Activated T-helper 1 cell treated with anti-CD3 and anti-CD28 coated beads, Interleukin-12 subunit alpha, Interleukin-12 subunit beta, Interleukin-2, Interleukin-4 antibody, amounts not matched to agents 30 ng/mL and 10 ng/mL and 1 ng/mL, durations not matched to agents 14 hours and 24 hours and 36 hours (primary cell): ENCODE measurements at places on chromosomes 3 and 15.

DNA sequence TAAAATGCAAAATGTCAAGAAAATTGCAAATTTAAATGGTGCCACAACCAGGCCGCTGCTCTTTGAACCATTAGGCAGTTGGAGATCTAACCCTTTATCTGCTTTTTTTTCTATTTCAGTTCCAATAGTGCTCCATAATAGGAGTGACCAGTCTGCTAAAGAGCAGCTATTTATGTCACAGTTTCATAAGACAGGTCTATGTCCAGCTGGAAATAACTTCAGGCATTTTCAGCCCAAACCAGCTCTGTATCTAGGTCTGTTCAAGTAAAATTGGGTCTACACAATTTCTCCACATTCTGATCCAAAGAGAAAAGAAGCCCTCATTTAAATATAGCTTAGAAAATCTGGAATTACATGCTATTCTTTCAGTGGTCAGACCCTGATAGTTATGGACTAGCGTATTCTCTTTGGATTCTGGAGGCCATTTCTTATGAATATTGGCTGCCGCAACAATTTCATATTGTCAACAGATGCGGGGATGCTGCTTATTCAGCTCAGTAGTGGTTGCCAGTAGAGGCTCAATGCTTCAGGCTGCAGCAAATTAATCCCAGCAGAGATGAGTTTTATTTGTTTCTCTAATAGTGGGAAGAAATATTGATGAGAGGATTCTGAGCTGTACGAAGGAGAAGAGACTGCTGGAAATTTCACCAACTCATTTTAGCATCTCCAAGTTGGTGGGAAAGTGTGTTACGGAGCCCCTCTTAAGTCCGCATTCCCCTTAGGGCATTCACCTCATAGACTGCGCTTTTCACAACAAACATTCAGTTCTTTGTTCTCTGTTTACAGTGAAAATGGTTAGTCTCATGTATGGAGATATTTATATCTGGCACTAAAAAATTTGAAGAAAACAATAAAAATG is 887.0 kb downstream of the ROBO1 start:
- no peak for DNase-seq

DNA sequence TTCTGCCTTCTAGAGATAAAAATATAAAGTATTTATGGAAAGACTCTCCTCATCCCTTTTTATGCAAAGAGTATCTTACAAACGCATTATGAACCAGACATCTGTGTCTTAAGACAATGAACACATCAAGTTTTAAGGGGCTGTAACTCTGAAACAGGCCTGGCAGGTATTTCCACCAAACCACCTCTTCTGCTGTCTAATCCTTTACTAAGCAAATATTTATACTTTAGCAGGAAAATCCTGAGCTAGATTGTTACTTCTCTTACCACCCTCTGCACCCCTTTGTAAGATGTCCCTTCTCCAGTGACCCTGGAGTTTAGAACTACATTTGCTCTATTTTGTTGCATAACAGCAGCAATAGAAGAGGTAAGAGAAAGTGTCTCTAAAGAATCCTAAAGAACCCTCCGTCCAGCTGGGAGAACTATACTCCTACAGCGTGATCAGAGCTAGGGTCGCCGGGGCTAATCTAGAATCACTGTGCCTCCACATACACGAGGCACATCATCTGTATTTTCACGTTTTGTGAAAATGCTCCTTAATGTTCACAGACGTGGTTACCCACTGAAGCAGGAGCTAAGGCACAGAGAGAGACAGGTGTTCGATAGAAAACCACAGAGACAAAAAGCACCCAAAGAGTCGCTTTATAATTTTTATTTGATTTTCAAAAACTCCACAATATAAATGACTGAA is 129.6 kb downstream of the FOXP1 start:
- no peak for DNase-seq

- no peak for DNase-seq
These were observed 185.8 kb upstream of the UBE2E1 start for GRCh38 chr3:23619705-23620637.

DNA sequence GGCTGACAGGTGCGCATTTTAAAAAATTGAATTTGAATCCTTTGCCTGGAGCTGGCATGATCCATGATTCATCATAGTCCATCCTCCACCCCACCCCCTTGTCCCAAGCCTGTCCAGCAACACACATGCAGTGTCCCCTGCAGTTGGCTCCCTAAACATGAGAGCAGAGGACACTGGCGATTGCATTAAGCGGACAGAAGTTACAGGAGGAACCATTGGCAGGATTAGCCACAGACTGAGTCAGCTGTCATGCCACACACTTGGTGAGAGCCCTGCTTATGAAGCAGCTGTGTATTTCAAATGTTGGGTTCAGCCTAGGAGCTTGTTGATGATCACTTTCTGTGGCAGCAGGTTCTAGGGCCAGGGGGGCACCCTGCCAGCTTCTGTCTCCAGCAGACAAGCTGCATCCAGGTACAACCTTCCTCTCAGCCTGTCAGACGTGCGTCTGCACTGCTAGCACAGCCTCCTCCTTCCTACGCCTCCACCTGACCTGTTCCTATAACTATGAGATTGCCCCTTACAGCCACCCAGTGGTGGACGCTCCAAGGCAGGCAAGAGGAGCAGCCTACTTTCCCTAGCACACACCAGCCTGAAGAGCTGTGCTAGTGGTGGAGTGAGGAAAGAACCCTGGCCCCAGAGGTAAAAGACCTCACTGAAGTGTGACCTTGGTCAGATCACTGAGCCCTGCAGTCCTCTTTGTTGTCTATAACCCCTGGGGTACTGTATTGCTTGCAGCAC is 121.9 kb downstream of the SLCO3A1 start:
- no peak for DNase-seq

GRCh38 chr15:99165956-99166689 is 61.2 kb downstream of the SYNM start:
- DNase-seq = no peak

- DNase-seq = peak; percentile 11
These were observed 33.0 kb upstream of the TEX264 start for GRCh38 chr3:51637941-51638471.

- no peak for DNase-seq
These were observed 27.2 kb downstream of the IQSEC1 start for GRCh38 chr3:13045904-13046568.

DNA sequence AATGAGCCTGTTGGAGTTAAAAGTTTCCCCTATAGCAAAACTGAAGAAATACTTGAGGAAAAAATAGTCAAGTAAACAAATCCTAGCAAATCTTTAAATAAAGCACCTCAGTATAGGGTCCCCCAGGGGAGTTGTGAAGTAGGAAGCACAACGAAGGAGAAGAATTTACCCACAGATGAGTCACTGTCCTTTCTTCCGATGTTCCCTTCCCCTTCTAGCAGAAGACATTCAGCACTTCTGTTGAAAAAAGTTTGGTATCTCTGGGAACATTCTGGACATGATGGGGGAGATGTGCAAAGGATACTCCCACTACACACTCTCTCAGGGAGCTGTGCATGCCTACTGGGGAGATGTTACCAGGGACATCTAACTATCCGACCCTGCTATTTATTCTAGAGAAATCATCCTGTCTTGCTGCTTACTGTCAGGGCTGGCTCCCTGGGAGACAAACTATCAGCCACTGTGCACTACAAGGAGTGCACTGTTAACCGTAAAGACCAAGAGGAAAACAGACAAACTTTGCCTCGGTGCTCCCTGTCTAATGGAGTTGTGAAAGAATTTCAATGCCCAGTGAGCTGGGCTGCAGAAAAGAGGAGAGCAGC is 93.8 kb downstream of the RFTN1 start:
- DNase-seq = no peak

- DNase-seq = no peak
These were observed 59.6 kb downstream of the MAGI1 start for GRCh38 chr3:65979162-65979561.

- no peak for DNase-seq
These were observed 61.8 kb downstream of the SCN5A start for GRCh38 chr3:38587548-38588131.

DNA sequence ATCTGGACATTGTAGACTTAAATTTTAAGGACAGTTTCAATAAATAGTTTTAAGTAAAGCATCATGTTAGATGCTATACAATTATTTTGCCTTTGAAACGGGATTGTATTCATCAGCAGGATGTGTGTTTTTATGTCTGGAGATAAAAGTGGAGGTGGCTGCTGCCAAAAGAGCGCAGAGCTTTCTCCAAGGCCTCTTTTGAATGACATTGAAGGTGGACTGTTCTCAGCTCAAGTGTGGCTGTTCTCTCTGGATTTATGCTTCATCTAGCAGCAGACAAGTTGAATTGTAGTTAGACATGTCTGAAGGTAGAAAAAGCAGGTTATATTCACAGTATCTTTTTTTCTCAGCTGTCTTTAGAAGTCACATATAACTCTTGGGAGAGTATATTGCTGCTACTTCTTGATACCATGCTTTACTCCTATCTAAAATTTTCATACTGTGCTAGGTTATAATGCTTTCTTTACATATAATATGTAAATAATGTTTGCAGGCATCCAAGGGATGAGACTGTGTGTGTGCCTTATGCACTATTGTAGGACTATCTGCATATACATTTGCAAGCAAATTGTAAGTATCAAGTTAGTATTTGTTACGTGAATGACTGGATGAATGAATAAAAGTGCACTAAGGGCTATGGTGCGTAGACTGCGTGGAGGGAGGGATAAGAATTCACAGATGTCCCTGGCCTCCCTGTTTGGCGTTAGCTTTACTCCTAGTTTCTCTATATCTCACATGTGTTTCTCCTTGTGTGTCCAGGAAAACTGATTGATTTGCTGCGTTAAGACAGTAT is 340.1 kb downstream of the NAALADL2 start:
- DNase-seq = no peak

DNA sequence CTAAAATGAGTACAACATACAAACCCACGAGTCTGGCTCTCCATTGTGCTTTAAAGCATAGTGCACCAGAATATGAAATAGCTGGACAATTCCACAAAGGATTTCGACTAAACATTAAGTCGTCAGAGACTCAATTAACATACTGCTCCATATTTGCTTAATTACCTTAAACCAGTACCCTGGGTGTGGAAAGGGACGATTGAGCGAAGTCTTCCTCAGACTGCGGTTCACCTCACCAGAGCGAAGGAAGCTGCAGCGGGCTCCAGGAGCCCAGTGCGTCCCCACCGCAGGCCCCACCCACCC is 218 bp upstream of the TRPC1 start:
- no peak for DNase-seq

GRCh38 chr15:88061452-88061851 is 195.1 kb downstream of the NTRK3 start:
- DNase-seq = no peak

DNA sequence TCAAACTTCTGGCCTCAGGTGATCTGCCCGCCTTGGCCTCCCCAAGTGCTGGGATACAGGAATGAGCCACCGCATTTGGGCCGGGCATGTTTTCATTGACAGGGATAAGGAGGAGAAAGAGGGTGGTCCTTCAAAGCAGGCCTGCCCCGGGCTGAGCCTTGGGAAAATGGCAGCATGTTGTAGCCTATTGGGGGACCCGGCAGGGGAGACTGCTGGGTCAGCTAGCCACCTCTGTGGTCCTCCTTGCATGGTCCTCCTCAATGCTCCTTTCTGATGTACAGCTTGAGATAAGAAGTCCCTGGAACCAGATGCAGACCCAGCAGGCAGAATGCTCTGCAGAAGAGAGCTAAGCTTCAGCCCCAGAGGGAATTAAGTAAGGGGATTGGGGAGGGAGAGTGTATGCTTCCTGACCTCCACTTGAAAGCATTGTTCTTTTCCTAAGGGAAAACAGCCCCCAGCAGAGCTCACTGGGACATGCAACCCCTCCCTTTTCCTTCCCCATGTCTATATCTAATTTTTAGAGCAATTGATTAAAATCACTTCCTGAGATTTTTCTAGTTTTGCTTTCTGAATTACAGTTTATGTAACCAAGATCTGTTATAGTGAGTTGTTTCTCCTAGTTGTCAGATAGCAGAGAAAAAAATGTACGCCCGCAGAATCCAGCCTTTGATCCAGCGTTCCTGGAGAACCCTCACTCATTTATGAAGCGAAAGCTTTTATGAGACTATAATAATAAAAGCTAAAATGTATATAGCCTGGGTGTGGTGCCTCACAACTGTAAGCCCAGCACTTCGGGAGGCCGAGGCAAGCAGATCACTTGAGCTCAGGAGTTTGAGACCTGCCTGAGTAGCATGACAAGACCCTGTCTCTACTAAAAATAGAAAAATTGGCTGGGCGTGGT is 48.7 kb upstream of the VILL start:
- DNase-seq = no peak

GRCh38 chr3:80055306-80055705 is 287.5 kb upstream of the ROBO1 start:
- no peak for DNase-seq

- no peak for DNase-seq
These were observed 7.2 kb downstream of the CCDC80 start for GRCh38 chr3:112633757-112634156.

DNA sequence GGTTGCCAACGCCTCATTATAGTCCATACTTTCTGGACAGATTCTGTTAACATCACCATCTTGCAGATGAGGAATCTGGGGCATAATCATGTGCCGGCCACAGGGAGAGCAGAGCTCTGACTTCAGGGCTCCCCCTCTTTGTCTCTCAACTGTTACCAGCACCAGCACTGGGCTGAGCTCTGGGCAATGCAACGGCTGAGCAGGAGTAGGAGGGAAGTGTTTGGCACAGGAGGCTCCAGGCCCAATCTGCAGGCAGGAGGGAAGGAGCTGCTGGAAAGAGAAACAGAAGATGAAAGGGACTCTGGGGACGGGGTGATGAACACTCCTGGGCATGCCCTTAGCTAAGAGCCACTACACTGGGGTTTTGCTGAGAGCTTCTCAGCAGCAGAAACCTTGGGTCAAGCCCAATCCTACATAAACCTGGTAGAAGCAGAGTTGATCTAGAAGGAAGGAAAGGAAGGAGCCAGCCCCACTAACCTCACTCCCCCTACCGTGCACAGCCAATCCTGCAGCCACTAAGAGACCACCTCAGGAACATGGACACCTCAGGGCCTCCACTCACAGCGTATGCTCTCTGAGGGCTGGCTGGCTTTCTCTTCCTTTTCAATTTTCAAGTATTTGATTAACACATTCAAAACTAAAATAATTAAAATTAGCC is 73.1 kb upstream of the SPATA12 start:
- no peak for DNase-seq

- DNase-seq = no peak
These were observed 12.2 kb upstream of the SLC7A14 start for GRCh38 chr3:170598091-170598502.

DNA sequence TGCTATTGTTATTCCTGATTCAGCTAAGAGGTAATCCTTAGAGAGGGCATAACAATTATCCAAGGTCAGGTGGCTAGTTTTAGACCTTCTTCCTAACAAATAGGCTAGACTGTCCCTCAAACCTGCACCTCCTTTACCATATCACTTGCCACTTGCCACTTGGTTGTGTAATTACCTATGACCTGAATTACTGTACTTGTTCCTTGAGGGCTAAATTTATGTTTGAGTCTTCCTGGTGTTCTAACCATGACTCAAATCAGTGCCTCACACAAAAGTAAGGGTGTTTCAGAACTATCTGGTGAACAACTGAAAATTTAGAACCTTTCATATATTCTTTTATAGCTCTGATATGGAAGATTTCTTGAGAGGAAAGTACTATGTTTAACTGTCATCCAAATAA is 365.8 kb upstream of the SEMA6D start:
- no peak for DNase-seq

- no peak for DNase-seq
These were observed 60.1 kb downstream of the RAD18 start for GRCh38 chr3:8903191-8903590.
